ENCODE measurements at places on chromosomes 13 and 19.

DNA sequence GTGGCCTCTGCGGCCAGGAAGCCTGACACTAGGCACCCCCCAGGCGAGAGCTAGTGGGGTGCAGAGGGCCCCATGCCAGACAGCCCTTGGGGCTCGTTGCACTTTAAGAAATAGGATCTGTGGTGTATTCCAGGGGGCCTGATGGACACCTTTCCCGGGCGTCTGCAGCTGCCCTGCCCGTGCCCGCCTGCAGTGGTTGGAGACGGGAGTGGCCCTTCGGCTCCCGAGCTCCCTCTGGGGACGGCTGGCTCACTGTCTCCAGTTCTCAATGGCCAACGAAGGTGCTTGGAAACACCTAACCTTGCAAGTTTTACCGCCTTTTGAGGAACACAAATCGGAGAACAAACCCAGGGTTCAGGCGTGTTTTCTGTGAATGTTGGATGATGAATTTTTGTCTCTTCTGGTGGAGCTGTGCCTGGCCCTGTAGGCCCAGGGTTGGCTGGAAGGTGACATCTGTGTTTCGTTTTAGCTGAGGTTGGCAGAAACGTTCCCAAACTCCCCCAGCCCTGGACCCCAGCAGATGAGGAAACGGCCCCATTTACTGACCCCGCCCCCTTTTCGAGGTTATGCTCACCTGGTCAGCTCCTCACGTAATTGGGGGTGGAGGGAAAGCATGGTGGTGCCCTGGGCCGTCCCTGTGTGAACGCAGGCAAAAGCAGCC, 17.4 kb upstream of the NPAS1 start:
- no peak for DNase-seq

GRCh38 chr19:8039231-8039630, 13.3 kb upstream of the CCL25 start:
- no peak for DNase-seq

DNA sequence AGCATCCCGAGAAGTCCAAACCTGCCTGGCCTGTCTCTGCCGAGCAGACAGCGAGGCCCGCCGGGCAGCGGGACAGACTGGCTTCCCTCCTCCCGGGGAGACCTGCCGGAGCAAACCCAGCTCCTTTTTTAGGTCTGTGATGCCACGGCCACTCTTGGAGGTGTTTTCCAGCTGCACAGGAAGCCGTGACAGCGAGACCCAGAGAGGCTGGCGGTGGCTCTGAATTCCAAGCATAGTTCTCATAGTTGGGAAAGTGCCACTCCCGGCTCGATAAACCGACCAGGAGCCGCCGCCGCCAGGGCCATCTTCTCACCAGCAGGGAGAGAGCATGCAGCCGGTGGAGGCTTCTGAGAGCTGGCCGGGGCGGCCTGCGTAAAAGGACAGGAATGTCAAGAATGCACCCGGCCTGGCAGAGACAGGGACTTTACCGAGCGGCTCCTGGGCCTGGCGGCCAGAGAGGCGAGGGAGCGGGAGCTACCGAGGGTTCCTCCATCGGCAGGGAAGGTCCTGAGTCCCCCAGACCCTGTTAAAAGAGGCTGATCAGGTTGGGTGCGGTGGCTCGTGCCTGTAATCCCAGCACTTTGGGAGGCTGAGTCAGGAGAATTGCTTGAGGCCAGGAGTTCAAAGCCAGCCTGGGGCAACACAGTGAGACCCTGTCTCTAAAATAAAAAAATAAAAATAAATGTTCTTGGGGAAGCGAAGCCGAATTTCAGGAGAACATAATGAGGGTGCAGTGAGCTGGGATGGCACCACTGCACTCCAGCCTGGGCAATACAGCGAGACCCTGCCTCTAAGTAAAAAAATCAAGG, 64.9 kb downstream of the GADD45B start:
- DNase-seq = no peak

DNA sequence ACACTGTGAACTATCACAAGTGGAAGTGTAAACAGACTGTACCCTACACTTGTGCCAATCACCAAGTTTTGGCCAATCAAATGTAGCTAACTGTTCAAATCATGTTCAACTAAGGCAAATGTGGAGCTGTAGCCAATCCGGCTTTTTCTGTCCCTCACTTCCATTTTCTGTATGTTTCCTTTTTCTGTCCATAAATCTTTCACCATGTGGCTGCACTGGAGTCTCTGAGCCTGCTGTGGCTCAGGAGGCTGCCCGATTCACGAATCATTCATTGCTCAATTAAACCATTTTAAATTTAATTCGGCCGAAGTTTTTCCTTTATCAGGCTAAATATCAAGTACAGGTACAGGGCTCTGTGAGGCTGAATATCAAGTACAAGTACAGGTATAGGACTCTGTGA, 216.5 kb downstream of the RFC3 start:
- no peak for DNase-seq

- no peak for DNase-seq
Observed at GRCh38 chr13:54173996-54174395, 1145.4 kb downstream of the OLFM4 start.

- DNase-seq = peak; percentile 41
Observed at GRCh38 chr19:49689133-49690078, at the start of gene ADM5. Gene ADM5 (plus strand): TSS chr19:49689594. CDS start chr19:49689838, 244 bp downstream.

DNA sequence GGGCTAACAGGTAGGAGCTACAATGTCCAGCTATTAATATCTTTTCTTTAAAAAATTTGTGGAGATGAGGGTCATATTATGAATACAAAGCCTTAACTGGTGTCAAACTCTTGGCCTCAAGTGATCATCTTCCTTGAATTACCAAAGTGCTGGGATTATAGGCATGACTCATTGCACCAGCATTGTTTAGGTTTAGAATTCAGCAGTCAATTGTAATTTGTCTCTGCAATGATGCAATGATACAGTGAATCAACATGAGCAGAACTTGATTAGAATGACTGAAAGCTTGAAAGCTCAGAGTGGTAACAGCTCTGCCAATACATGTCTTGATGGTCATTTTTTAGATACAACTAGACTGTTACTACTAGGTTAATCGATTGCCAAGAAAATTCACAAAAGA, 752.8 kb upstream of the MIR17HG start:
- DNase-seq = no peak

GRCh38 chr19:6833166-6833790, 54.1 kb upstream of the ADGRE1 start:
- no peak for DNase-seq

- no peak for DNase-seq
Observed at GRCh38 chr19:1094655-1094977, 559 bp downstream of the POLR2E start.

GRCh38 chr19:46603195-46603637, 2.1 kb downstream of the CALM3 start:
- DNase-seq = no peak

- no peak for DNase-seq
Observed at GRCh38 chr13:51879133-51879532, 17.4 kb downstream of the CCDC70 start.

DNA sequence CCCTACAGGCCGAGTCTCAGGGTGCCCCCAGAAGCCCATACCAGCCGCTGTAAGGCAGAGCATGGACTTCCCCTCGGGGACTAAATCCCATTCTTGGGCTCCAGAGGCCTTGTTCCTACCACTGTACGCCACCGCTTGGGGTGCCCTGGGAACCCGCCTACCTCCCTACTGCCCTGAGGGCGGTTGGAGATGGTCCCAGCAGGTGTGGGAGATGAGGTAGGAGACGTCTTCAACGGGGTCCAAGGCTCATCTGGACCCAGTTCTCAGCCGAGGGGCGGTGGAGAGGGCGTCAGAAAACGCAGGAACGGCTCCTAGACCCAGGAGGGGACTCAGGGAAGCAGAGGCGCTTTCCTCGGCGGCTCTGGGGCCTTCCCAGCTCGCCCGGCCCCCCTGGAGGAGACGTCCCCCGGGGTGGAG, 833 bp upstream of the ZIK1 start:
- no peak for DNase-seq

DNA sequence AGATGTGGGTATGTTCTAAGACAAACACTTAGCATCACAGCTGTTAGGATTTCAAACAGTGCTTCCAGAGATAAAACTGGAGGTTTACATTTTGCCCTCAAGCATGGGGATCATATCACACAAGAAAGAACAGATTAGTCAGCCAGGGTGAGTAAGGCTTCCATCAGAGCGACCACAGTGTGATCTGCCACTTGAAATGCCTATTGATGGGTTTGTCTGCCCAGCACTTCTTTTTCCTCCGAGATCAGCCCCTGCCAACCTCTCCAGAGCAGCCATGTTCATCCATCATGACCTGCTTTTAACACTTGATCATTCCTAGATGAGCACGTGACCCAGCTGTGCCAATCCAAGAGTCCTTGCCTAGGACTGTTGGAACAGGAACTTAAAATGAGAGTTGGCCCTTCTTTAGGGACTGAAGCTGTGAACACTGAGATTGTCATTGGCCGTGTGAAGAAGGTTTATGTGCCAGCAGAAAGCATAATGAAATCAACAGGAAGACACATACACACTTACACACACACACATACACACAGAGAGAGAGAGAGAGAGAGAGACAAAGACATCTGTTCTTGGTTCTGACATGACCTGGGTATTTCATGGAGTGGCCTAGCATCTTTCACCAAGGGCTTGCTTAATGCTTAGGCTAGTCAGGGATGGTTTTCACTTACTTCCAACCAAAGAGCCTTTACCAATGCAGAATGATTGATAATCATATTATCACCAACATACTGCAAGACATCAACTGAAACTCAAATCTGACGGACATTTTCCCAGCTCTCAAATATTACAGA, 5.2 kb upstream of the CEBPG start:
- no peak for DNase-seq

DNA sequence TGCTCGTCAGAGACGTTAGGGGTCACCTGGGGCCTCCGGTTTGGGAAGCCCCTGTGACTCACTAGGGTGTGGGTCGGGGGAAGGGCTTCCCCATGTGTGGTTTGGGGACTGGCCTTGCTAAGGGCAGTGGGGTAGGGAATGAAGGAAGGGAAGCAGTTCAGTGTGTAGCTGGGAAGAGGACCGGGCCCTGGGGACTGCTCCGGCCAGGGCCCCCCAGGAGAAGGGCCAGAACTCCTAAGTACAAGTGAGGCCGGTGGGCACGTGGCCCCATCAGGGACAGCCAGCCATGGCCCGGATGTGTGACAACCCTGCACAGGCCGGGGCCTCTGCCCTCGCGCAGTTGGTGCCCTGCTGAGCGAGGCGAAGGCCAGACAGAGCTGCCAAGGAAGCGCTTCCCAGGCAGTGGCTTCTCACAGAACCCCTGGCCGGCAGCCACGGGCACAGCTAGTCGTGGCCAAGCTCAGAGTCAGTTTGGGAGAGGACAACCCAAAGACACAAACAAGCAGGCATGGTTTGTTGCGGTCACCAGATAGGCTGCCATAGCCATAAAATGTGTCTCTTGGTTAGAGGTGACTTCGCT, 25.7 kb downstream of the TEX29 start:
- DNase-seq = no peak

DNA sequence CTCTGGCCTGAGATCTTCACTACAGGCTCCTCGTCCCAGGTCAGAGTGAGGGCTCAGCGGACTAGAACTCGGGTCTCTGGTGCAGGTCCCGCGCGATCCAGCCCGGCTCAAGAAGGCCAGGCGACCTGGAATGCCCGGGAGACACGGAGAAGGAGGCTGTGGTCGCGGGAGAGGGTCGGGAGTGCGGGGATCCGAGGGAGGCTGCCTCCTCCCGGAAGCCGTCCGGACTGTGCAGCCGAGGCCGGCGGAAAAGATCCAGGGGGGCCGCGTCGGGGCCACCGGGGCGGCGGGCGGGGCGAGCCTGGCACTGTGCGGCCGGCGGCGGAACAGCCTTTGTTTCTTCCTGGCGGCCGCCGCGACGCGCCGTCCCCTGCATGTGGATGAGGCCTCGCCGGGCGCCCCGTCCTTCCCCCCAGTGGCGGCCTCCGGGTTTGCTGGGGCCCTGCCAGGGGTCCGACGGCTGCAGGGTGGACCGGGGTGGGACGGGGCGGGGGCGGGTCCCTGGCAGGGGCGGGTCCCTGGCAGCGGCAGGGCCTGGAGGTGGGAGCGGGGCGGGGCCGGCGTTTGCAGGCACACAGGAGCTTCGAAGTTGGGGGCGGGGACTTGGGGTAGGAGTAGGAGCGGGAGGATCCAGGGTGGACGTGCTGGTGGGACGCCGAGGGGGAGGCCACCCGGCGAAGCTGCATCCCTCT, 1.0 kb upstream of the SLC7A10 start:
- DNase-seq = no peak

- no peak for DNase-seq
Observed at GRCh38 chr19:42066075-42066754, 3.8 kb downstream of the GRIK5 start.

DNA sequence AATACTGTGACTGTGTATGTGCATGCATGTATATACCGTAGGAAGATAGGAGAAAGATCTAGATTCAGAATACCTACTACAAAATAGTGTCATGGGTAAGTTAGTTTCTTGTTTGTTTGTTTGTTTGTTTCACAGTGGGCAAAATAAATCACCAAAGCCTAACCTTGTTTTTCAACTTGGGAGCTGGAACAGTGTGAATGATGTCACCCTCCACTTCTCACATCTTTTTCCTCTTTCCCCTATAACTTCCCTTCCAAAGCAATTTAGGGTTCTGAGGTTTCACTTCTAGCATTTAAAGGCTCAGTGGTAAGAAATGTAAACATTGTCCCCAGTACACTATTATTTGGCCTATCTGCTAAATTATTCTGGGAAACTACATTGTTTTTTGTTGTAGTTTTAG, 5.4 kb downstream of the KCTD4 start:
- no peak for DNase-seq

GRCh38 chr19:54041969-54042606, 21.6 kb downstream of the VSTM1 start:
- no peak for DNase-seq
